ENCODE measurements at places on chromosomes 7 and 10.

- no peak for DNase-seq
These were observed 266.4 kb downstream of the ADK start for GRCh38 chr10:74417397-74417796.

GRCh38 chr7:35379481-35379880 is 125.6 kb upstream of the TBX20 start:
- no peak for DNase-seq

GRCh38 chr7:83866582-83866981 is 217.6 kb upstream of the SEMA3E start:
- DNase-seq, result no peak

- DNase-seq, result no peak
These were observed 19.0 kb downstream of the TMEM236 start for GRCh38 chr10:17771017-17771416.

GRCh38 chr10:100566561-100566960 is 30.8 kb downstream of the HIF1AN start:
- no peak for DNase-seq

- DNase-seq, result no peak
These were observed 11.4 kb upstream of the MRPS16 start for GRCh38 chr10:73263693-73264347.

DNA sequence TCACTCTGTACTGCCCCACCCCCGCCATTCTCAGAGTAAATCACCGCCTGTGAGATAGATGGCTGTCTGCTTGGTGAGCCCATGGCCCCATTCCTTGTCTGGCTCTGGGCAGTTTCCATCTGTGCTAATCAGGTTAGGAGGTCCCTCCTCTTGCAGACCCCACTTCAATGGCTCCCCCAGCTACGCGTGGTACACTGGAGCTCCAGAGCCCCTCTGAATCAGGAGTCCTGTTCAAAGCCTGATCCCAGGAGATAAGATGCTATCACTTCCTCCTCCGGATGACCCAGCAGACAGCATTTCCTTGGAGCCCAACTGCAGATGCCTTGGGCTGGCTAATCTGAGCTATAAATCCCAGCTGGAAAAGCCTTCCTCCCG is 122.3 kb downstream of the SH3PXD2A start:
- no peak for DNase-seq

DNA sequence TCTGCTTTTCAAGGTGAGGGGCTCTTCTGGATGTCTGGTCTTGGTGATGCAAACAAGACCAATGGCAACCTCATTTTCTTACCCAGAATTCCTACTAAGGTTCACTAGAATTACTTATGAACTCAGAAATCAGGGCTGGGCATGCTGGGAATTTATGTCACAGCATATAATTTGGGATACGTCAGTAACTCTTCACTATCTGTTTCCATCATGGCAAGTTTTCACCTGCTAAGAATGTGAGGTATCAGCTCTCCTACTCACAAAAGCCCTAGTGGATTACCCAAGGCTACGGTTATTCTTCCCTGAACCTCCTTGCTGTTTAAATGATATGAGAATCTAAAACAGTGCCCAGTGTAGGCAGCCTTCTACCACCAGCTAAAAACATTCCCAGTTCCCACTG is 53.1 kb downstream of the PNLIPRP2 start:
- no peak for DNase-seq

DNA sequence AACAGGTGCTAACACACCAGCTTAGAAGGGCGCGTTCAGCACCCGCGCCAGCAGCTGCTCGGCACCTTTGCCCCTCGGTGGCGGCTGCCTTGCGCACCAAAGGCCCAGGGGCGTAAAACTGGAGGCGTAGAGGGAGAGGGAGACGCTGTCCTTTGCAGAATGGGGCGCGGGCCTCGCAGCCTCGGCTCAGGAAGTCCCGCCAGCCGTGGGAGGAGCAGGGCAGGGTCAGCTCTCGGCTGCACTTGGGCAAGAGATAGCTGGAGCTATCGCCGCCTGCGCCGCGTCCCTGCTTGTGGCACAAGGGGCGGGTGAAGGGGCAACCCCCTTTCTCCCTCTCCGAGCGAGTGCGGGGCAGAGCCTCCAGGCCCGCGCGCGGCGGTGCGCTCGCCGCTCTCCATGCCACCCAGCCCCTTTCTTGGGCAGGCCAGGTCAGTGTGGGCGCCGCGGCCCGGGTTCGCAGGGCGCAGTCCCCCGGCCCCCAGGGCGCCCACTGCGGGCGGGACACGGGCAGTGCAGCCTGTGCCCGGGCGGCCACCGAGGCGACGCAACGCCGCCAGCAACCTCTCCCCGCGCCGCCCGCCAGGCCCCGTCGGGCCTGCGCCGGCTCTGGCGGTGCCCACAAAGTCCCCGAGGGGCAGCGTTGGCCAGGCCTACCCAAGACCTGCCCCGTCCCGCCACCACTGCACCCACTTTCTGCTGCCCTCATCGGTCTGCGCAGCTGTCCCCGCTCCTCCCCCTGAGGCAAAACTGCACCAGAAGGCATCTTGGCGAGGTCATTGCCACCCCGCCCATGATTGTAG is 4.1 kb downstream of the NEUROD6 start:
- no peak for DNase-seq

- DNase-seq, result no peak
These were observed 556.4 kb downstream of the AUTS2 start for GRCh38 chr7:70154521-70155180.
